ENCODE measurements at places on chromosomes 4 and X.

DNA sequence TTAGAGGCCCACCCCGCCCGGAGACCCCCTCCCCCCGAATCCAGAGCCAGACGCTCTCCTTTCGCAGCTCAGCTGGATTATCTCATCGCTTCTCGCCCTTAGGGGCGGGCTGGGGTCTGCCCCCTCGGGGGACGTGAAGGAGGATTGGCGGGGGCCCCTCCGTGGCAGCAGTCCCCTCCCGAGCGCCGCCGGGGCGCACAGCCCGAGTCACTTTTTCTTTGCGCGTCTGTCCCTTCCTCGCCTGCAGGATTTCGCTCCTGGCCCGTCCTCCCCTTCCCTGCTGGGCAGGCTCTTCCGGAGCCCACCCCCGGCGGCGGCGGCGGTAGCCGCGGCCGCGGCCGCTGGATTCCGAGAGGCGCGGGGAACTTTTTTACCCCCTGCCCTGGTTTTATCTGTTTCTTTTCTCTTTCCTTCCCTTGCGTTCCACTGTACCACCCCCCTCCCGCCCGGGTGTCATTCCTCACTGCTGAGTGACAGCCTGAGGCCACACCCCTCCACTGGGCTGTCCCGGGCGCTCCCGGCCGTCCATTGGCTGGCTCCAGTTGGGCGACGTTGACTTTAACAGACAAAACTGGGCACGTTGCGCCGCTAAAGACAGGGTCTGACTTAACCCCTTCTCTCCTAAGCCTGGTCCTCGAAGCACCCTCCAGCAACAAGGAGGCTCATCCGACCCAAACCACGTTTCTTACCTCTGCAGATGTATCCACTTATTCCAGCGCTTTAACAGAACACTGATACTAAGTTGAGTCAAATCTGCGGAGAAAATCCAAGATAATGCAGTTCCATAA, 492 bp upstream of the NKX3-2 start:
- H3K27ac ChIP-seq: no peak overlapping the region
- peaks cover 69% of the 10 kb centered on the region for H3K4me1 ChIP-seq
- no peak for DNase-seq
- H3K36me3 ChIP-seq: no peaks in the 10 kb centered on the region

- peaks cover 10% of the 10 kb centered on the region for H3K27me3 ChIP-seq
- no peak overlapping the region for H3K27ac ChIP-seq
- no peak overlapping the region for H3K4me3 ChIP-seq
- H3K36me3 ChIP-seq: no peaks in the 10 kb centered on the region
- peaks cover 9% of the 10 kb centered on the region for H3K4me1 ChIP-seq
- no peak for DNase-seq
Observed at GRCh38 chr4:76581077-76581962, 146.3 kb downstream of the SHROOM3 start.

DNA sequence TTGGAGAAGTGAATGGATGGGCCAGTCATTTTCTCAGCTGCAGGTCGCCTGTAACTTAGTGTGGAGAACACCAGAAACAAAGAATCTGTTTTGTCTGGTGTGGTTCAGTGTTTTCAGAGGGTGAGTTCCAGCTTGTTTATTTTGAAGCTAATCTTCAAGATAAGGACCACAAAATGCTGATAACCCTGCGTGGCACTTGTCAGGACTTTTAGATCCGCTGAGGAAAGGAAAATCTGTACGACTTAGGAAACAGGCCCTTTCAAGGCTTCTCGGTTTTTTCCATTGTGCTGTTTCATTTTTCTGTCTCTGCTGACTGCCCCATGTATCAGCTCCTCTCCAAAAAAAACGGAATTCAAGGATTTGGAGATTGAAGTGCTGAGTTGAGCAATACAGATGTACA, 8.7 kb upstream of the ANAPC4 start:
- H3K4me1 ChIP-seq: no peaks in the 10 kb centered on the region
- DNase-seq: no peak
- peaks cover 25% of the 10 kb centered on the region for H3K36me3 ChIP-seq

DNA sequence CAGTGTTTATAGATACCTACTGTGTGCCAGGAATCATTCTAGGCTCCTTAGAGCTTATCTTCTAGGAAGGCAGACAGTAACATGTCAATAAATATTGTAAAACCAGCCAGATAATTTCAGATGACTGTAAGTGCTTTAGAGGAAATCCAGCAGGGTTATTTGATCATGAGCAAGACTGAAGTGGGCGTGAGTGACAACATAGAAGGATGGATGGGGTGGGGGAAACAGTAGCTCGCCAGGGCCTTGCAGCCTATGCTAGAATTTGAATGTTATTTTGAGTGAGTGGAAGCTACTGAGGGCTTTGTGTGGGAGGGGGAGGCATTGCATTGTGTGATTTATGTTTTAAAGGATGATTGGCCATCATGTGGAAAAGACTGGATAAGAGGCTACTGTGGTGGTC, 6.7 kb downstream of the SRD5A3 start:
- H3K27me3 ChIP-seq: no peaks in the 10 kb centered on the region
- no peak for DNase-seq
- H3K4me1 ChIP-seq: peaks cover 40% of the 10 kb centered on the region
- H3K4me3 ChIP-seq: no peak overlapping the region
- no peaks in the 10 kb centered on the region for H3K36me3 ChIP-seq

GRCh38 chr4:165077034-165077578, 23.4 kb downstream of the TRIM75 start:
- peaks cover 41% of the 10 kb centered on the region for H3K36me3 ChIP-seq
- no peak overlapping the region for H3K27ac ChIP-seq
- no peaks in the 10 kb centered on the region for H3K4me1 ChIP-seq
- no peaks in the 10 kb centered on the region for H3K27me3 ChIP-seq
- H3K4me3 ChIP-seq: no peak overlapping the region
- DNase-seq: no peak

DNA sequence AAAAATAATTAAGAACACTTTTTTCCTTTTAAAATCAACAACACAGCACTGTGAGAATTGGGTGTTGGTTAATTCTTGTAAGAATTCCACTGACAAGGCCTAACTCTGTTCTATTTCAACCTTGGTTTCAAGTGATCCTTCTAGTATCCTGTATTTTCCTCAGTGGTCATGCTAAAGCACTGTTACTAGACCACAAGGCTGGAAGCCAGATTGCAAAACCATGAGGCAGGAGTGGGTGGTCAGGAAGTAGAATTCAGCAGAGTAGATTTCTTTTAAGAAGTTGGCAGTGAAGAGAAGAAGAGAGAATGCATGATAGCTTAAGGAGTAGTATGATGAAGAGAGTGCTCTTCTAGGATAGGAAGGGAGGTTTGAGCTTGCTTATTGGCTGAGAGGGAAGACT, 71.6 kb upstream of the LEF1 start:
- no peak overlapping the region for H3K27ac ChIP-seq
- H3K36me3 ChIP-seq: no peaks in the 10 kb centered on the region

All from suprapubic skin (tissue), 4 donors.